Right ventricle myocardium superior (tissue), 1 donor: ENCODE measurements at places on chromosomes 6 and 20. TPM values are rescaled to one million over a fixed set of nuclear protein-coding genes. Genes with fewer than 3 reads are reported as not detected.

DNA sequence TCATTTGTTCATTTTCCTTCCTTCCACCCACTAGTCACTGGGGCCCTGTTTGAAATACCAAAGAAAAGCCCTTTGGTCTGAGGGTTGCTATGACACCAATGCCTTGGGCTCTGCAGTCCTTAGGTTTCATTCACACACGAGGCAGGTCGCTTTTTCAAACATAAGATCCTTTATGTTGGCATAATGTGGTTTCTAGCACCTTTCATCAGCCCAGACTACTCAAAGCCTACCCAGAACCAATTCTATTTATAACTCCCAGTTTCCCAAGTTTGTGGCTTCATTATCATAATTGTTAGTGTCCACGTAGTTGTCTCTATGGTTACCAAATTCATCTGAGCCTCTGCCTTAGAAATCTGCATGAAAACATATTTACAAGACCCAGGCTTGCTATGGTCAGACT lies 6.6 kb upstream of the TP53RK start:
- DNase-seq: no peak

The SLC17A3 gene
- not detected for total RNA-seq

DNA sequence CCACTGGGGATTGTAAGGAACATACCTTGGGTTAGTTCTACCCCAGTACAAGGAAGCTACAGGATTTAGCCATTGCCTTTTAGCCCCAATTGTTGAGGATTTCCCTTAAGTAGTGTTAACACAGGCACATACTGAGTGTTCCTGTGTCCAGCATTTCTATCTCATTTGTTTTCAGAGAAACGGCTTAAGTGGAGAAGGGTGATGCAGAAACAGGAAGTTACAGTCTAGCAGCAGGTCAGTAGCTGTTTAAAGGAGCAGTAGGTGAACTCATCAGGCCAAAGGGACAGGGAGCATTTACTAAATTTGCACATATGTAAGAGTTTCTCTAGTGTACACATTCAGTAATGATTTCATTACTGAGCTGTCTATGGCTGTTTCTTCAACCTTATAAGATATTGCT lies 644.2 kb upstream of the GJE1 start:
- DNase-seq: no peak

The DLK2 gene
- 1.0 TPM for total RNA-seq

DNA sequence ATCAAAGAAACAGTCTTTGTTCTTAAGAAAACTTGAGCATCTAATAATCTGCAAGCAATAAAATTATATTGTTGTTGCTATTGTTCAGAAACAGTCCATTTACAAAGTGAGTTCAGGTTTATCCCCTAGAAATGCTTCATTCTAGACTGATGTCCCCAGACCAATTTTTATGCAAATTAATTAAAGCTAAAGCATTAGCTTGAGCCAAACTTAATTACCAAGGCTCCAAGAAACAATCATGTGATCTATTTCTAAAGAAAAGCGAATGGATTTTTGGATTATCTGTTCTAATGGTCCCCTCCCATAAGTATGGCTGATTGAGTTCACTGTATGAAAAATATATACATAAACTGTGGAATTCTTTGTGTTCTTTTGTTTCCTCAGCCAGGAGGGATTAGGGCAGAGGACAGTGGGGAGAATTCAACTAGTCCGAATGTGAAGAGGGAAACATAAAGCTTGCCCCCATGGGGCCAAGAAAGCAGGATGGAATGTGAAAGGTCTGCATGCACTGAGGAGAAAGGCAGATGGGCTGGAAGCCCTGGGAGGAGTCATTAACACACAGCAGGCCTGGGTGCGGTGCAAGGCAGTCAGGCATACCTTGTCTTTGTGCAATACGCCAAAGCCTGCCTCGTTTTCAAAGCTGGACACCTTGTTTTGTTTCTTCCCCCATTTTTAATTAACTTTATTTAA lies 597.1 kb downstream of the KIF16B start:
- no peak for DNase-seq

GRCh38 chr6:153340568-153340967 lies 209.5 kb upstream of the RGS17 start:
- DNase-seq: no peak

The BTNL2 gene
- not detected for total RNA-seq

DNA sequence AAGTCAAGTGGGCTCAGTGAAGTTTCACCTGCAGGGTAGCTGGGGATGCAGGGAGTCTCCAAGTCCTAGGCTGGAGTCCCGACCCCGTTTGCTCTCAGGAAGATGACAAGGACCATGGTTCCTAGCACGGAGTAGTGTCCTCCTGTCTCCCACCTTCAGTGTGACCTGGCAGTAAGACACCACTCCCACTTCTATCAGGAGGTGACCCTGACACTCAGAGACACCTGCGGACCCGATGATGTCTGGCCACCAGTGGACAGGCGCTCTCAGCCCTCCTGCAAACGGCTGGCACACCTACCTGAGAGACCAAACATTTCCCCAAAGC lies 1.1 kb downstream of the SOD2 start:
- DNase-seq: no peak

GRCh38 chr6:125154761-125155135 lies 1.2 kb downstream of the TPD52L1 start:
- no peak for DNase-seq

DNA sequence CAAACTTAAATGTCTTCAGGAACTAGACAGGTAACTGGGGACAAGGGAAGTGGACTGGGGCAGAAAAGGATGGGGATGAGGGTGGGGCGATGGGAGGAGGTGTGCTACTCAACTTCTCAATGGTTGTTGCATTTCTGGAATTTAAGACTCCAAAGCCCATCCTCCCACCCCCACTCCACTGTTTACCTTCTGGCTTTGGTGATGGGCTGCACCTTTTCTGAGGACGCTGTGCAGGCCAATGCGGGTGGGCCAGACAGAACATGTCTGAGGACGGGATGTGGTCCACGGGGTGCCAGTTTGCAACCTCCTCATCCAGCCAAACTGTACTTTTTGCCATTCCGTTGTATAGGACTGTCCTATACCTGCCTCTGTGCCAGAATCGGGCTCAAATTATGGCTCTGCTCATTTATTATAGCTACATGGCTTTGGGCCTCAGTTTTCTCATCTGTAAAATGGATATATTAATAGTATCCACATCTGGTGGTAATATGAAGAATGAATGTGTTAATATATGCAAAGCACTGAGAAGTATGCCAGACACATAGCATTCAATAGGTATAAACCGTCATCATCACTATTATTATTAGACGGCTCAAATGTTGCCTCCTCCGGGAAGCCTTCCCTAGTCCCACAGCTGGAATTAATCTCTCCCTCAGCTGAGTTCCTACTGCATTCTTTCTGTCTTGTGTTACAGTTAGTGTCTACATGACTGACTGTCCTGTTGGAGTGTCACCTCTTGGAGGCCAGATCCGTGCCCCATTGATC lies 31.0 kb upstream of the VEGFA start:
- DNase-seq: no peak

DNA sequence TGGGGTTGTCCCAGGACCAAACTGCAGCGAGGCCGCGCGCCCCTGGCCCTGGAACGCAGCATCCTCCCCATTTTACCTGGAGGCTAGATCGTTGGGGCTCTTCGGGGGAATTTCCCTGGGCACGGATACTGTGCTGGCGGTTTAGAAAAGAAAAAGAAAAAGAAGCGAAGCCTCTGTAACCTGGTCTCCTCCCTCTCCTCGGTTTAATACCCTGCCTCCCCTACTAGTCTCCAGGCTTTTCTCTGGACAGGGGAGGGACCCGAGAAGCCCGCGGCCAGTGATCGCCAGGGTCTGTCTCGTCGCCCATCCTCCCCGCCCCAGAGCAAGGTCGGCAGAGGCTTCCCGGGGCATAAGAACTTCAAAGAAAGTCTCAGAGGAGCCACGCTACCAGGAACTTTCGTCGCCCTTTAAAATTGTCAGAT lies 6.1 kb upstream of the LAMP5 start:
- no peak for DNase-seq

DNA sequence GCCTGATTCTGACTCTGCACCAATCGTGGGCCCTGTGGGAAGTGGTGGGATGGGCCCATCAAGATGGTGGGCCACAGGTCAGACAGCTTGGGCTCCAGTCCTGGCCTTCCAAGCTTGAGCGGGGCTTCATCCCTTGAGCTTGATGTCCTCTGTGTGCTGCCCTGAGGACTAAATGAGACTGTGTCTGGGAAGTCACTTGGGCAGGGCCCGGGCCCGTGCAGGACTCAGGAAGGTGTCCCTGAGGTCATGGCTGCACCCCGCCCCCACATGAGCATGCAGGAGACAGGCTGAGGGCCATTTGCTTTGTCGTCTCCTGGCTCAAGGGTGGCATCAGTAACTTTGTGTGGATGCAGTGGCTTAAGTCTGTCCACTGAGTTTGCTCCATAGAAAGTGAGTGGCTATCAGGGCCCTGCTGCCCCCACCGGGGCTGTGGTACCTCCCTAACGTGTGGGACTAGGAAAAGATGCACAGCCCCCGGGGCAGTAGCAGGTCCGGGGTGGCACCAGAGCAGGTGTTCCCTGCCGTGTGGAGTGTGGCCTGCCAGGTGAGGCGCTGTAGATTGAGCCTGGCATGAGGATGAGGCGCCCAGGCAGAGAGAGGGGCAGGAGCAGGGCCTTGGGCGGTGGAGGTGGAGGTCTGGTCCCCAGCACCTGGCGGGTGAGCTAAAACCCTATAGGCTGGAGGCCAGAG lies 298.6 kb downstream of the TAF4 start:
- no peak for DNase-seq

The TFAP2B gene
- not detected for total RNA-seq

DNA sequence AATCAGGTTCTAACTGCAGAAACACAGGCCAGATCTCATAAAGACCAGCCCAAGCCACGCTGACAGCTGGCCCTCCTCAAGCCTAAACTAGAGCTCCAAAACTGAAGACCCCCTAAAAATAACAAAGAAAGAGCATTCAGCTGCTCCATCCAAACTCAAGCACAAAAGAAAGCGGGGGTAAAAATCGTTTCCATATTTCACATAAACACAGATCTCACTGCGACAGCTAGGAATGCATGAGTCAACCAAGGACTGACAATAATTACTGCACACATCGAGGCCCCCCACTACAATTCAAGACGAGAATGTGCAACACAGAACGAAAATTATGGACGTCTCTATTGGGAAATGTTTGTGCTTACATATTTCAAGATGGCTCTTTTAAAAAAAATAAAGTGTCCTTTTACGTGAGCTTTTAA lies 31.1 kb downstream of the CNKSR3 start:
- DNase-seq: no peak

DNA sequence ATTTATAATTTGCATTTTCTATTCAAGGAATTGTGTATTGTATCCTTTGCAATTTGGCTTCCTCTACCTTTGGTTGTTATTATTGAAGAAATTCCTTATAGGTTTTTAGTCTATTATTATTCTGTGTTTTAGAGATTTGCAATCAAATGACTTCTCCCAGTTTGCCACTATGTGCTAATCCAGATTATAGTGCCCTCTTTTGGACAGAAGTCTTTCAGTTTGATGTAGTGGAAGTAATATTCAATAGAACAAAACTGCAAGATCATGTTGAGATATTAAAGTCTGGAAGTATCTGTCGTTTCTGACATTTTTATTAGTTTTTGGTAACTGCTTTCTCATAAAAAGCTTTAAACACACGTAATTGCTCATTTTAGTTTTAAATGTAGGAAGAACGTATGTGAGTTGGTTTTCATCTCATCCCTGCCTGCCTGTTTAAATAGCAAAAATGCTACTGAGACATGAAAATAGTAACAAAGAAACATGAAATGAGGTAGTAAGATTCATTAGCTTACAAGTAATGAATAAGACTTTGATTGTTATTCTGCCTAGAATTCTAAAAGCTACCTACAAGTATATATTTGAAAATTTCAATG lies 72.8 kb downstream of the RTN4IP1 start:
- no peak for DNase-seq

The SYNE1 gene
- 80.1 TPM for total RNA-seq

The SCRT2 gene
- total RNA-seq: not detected

GRCh38 chr6:63882208-63882607 lies 246.6 kb downstream of the PHF3 start:
- no peak for DNase-seq

The RPP21 gene
- total RNA-seq: 25.4 TPM
